CD4-positive, alpha-beta T cell treated with Interleukin-2 at 100 ng/mL for 4 hours (primary cell): ENCODE measurements at places on chromosomes 16 and 17.

- DNase-seq, result no peak
These were observed 16.3 kb downstream of the KANSL1 start for GRCh38 chr17:46176975-46177374.

- peak; percentile 87 for DNase-seq
These were observed 3.8 kb upstream of the CD7 start for GRCh38 chr17:82320956-82321927.

GRCh38 chr17:62899361-62899760 lies 66.7 kb upstream of the TANC2 start:
- DNase-seq, result no peak

DNA sequence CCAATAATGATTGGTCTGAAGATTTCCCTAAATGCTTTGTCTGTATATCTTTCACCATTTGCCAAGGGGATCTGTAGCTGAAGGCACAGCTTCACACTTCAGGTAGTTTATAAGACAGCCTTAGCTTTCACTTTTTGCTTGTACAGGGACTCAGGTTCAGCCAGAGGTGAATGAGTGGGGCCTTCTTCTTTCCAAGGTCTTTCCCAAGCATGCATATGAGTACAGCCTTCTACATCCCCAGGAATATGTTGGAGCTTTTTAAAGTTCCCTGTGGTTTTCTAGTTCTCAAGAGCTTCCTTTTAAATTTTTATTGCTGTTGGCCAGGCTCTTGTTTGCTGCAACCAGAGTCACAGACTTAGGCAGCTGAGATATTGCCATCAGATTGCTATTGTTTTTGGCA lies 17.9 kb upstream of the SPDYE4 start:
- DNase-seq, result no peak

DNA sequence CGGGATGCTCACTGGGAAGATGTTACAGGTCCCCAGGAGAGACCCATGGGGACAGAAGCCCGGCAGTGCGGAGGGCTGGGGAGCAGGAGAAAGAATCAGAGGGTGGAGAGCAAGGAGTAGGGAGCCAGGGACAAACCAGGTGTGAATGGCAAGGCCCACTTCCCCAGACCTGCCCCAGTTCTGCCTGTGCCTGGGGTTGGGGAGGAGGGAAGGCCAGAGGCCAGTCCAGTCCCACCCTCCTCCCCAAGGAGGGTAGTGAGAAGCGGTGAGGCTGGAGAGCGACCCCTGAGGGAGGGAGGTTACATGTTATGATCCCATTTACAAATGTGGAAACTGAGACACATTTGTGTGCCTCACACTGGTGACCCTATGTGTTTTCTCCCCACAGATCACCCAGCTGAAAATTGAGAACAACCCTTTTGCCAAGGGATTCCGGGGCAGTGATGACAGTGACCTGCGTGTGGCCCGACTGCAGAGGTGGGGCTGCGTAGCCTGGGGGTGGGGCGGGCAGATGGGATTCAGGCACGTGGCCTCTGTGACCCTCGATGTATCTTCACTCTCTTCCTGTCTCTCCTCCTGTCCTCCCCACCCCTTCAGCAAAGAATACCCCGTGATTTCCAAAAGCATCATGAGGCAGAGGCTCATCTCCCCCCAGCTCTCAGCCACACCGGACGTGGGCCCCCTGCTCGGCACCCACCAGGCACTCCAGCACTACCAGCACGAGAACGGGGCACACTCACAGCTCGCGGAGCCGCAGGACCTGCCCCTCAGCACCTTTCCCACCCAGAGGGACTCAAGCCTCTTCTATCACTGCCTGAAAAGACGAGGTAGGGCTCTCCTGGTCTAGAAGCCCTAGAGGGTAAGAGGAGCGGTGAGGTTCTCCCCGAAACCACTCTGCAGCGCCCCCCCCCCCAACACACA lies 27.5 kb downstream of the TBX4 start:
- no peak for DNase-seq

GRCh38 chr16:67963662-67964321 lies 4.6 kb downstream of the SLC12A4 start:
- DNase-seq, result no peak

GRCh38 chr16:48382131-48382530 lies 3.1 kb downstream of the SIAH1 start:
- DNase-seq, result no peak

DNA sequence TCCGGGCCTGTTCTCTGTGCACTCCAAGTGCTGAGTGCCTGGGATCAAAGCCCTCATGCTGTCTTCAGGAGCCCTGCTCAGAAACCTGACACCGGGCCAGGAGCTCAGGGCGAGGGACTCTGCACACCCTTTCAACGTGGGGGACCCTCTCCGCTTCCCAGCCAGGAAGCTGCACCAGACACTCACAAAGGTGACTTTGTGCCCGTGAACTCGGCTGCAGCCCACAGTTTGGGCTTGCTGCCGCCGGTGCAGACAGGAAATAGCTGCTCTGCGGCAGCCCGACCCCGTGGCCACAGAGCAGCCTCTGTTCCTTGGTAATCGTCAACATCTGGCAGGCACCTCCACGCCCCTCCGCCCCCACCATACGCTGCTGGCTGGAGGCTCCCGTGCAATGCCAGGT lies 93.4 kb upstream of the METRNL start:
- peak; percentile 53 for DNase-seq

- DNase-seq, result no peak
These were observed 71.2 kb upstream of the CDYL2 start for GRCh38 chr16:80875616-80876015.

GRCh38 chr17:39750131-39751015 lies 12.6 kb downstream of the GRB7 start:
- DNase-seq, result no peak

DNA sequence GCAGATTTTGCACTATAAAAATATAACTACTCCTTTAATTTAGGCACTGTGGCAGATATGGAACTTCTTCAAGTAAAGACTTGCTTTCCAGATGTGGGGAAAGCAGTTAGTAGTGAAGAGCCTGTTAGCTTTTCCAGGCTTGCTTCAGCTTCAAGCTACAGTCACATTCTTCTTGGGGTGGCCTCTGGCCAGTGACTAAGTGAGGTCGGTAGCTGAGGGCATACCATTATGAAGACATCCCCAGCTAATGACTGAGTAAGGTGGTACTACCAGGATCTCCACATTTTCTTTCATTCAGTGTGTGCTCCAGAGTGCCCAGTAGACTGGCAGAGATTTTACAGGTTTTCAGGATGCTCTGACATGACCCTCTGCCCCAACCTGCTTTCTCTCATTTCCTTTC lies 167.1 kb upstream of the KIF2B start:
- no peak for DNase-seq

DNA sequence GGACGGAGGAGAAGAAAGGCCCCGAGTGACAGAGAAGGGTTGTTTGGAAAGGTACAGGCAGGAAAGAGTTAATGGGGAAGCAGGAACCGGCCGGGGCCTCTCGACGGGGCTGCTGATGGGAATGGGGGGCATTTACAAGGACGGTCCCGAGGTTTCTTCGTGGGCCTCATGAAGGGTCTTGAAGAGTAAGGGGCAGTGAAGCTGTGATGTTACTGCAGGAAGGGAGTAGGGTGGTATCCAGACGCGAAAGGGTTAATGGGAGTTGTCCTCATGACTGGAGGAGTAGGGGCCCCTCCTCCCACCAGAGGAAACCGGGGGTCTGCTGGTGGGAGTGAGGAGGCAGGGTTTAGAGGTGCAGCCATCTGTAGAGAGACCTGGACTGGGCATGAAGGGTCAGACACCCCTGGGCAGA lies 481 bp downstream of the PDK2 start:
- no peak for DNase-seq

- no peak for DNase-seq
These were observed 2.1 kb downstream of the HCRT start for GRCh38 chr17:42182927-42183734.

DNA sequence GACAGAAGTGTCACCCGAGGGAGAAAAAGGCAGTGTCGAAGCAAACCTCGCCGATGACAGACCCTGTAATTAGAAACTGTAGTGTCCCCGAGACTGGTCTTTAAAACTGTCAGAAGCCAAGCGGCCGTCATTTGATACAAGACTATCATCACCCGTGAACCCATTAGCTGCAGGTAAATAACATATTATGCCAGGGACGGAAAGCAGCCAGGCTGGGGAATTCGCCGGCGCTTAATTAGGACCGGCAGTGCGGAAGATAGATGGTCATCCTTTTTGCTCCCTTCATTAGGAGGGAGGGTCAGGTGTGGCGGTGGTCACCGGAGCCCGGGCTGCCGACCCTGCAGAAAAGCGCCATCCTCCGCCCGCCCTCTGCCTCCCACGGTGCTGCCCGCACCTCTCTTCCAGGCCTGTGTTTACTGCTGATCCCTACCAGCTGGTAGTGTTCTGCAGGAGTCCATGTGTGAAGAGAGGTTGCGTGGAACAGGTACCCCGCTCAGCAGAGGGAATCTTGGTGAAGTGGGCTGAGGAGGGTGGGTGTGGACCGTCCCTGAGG lies 109.4 kb upstream of the GSE1 start:
- no peak for DNase-seq

- DNase-seq, result no peak
These were observed 9.3 kb downstream of the SSTR2 start for GRCh38 chr17:73174126-73174525.
